SHP77 (cell line): ENCODE measurements at places on chromosomes 11 and 22.

- DNase-seq, result no peak
These were observed 2.9 kb downstream of the TSKU start for GRCh38 chr11:76786016-76786415.

DNA sequence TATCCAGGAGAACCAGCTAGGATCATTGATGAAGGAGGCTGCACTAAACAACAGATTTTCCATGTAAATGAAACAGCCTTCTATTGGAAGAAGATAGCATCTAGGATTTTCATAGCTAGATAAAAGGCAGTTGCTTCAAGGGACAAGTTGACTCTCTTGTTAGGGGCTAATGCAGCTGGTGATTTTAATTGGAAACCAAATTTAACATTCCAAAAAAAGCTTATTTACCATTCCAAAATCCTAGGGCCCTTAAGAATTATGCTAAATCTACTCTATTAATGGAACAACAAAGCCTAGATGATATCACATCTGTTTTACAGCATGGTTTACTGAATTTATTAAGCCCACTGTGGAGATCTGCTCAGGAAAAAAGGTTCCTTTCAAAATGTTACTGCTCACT, 66.5 kb upstream of the GRK2 start:
- no peak for DNase-seq

DNA sequence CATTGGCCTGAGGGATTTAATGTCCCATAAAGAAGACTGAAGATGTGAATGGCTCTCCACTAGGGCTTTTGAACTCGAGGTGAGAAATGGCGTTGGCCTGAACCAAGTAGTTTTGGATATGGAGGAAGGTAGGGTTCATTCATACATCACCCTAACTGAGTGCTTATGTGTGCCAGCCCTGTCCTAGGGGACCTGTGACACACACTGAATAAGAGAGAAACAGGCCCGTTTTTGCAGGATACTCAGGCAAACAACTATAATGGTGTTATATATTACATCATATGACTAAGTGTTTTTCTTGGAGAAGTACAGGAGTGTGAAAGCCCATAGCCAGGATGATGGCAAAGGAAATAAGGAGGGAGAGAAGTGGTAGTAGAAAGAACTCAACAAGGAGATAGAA, 368.1 kb downstream of the TMEM135 start:
- DNase-seq, result no peak

DNA sequence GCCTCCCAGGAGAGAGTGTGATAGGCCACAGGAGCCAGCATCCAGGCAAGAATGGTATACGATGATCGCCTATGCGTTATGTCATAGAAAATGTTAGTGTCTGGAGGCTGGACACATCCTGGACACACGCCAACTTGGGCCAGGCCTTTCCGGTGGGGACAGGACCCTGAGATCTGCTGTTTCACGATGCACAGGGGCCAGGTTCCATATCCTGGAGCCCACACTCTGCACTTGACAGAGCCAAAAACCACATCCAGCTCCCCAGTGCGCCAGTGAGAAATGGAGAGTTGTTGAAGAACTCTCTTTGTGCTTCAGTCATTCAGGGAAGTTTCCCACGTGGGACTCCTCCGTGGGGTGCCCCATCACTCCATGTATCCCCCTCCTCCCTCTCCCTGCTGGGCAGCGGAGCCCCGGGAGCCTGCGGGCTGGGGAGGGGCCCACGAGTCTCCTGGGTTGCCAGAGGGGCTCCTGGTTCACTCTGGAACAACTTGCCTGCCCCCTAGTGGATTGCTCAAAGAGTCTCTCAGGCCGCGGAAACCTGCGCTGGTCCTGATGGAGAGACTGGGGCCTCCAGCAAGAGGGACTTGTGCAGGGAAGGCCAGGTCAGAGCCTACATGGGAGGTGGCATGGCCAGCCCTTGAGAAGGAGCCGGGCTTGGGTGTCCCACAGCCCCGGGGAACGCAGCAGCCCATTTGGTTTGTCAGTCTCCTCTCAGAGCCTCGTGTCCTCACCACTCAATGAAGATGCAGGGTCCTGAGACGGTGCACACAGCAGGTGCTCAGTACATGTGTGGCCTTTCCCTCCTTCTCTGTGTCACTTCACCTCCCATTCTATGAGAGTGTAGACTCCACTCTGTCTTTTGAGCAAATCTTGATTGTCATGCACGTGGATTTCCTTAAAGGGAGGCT, 10.2 kb upstream of the LRRC32 start:
- peak; percentile 87 for DNase-seq
